ENCODE measurements at places on chromosomes 3 and 15.
A peak's percentile ranks its signal among the peaks of the same experiment; 100 is the strongest.

- no peak for DNase-seq
These were observed 3.0 kb downstream of the MFGE8 start for GRCh38 chr15:88909956-88910831.

DNA sequence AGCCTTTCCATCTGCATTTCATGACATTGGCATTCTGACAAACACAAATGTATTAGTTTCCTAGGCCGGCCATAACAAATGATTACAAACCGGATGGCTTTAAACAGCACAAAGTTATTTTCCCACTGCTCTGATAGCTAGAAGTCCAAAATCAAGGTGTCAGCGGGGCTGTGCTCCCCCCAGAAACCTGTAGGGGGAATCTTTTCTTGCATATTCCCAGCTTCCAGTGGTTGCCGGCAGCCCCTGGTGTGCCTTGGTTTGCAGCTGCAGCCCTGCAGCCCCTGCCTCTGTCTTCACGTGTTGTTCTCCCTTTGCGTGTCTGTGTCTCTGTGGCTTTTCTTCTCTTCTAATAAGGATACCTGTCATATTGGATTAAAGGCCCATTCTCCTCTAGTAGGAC lies 79.0 kb upstream of the CDV3 start:
- peak; percentile 60 for DNase-seq

DNA sequence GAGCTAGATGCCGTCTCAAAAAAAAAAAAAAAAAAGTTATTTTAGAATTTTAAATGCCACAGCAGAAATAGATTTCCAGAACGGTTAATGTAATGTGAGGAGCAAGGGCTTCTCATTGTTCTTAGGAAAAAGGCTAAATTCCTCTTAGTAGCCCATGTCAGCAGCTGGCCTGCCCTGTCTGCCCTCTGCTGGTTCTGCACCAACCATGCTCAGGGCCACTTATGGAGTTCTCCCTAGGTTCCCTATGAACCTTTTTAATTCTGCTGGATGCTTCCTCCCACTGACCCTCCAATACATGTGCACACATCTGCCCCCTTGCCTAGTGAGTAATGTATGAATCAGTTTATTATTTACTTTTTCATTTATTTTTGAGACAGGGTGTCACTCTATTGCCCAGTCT lies 32.2 kb upstream of the DPPA4 start:
- no peak for DNase-seq

- no peak for DNase-seq
These were observed 6.8 kb upstream of the SLC51B start for GRCh38 chr15:65038428-65038827.

- no peak for DNase-seq
These were observed 63.4 kb downstream of the RGMA start for GRCh38 chr15:93025625-93025982.

DNA sequence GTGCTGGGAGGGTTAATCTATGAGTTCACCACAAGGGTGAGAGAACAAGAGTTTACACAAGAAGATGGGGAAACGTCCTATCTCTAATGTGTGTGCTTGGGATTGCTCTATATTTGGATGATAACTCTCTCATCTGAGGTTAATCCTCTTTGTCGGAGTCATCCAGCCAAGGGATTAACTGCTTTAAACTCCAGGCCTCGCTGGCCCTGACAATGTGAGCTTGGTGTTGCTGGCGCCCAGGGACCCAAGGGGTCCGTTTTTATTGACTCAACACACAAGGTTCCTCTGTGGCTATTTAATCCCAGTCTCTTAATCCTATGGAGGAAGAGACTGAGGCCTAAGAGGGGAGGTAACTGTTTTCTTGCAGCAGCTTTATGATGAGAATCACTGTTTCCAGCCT lies 14.2 kb downstream of the SV2B start:
- DNase-seq: no peak

GRCh38 chr15:39426552-39427532 lies 154.0 kb upstream of the THBS1 start:
- no peak for DNase-seq

DNA sequence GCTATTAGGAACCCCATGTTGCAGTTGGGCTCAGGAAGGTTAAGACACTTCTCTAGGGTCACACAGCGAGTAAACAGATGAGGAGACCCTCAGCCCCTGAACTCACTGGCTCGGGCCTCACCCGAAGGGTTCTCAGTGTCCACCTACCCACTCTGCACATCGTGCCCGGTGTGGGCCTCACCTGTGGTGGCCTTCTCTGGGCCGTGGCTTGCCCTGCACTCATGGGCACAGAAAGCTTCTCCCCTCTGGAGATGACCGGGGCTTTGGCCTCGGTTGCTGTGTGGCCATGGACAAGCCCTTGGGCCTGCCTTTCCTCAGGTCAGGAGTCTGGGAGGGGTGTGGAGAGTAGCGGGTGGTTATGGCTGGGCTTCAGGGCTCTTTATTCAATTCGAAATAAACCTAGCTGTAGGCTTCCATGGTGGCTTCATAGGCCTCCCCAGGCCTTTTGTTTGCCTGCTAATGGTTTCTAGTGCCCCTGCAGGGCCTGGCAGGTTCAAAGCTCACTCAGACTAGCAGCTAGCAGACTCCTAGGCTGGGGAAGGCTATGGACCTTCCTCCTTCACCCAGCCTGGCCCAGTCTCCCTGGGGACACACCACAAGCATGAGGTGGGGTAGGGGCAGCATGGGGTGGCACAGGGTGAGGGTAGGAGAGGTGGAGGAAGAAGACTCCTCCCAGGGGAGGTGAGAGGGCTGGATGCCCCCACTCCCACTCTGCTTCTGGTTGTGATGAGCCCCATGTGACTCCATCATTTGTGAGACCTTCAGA lies 103.1 kb downstream of the LINGO1 start:
- no peak for DNase-seq

DNA sequence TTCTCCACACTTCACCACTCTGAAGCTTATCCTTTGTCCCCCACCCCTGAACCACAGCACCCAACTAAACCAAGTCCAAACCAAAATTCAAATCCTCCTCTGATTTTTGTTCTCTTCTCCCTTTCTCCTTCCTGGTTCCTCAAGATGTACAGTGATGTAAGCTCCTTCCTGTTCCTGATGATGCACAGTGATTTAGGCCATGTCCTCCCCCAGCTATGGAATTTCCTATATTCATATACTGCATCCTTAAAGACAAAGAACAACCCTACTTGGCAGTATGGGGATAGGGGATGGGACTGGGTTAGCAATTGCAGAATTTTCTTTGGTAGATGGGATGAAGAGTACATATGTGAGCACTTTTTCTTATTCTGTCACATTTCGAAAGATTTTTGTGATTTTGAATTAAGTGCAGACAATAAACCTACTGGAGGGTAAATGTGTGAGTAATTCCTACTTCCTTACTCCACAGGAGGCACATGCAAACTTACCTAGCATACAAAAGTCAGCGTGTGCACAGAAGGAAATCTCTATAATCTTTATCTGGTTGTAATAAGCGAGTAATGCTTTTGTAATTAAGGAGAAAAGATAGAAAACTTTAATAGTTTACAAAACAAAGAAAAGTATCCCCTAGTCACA lies 125.0 kb downstream of the ANO10 start:
- no peak for DNase-seq

GRCh38 chr15:25728816-25729215 lies 134.3 kb downstream of the ATP10A start:
- no peak for DNase-seq

GRCh38 chr15:69498987-69499386 lies 46.4 kb downstream of the RPLP1 start:
- DNase-seq: no peak

DNA sequence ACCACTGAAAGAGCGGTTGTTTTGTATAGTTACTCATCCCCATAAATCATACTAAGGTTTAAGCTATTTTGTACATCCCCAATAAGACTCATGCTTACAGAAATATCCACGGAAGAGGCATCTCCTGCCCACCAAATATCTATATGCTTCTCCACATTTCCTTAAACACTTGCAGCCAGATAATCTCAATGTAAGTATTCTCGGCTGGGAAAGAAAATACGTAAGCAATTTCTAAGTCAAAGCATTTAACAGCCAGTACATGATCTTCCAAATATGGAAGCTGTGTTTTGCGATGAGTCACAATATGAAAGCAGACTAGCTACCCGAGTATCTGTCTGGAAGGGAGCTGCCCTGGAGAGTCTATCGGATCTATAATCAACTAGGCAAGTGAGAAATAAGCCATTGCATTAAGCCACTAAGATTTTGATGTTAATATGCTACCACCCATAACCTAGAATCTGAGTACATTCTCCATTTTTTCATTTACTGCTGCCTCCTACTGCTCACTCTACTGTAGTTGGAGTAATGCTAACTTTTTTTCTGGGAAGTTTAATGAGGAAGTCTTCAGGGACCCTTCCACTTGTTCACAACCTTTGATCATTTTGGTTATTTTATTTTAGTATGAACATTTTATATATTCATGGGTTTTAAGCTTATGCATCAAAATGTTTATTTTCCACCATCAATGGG lies 26.9 kb upstream of the ZMAT3 start:
- DNase-seq: no peak

DNA sequence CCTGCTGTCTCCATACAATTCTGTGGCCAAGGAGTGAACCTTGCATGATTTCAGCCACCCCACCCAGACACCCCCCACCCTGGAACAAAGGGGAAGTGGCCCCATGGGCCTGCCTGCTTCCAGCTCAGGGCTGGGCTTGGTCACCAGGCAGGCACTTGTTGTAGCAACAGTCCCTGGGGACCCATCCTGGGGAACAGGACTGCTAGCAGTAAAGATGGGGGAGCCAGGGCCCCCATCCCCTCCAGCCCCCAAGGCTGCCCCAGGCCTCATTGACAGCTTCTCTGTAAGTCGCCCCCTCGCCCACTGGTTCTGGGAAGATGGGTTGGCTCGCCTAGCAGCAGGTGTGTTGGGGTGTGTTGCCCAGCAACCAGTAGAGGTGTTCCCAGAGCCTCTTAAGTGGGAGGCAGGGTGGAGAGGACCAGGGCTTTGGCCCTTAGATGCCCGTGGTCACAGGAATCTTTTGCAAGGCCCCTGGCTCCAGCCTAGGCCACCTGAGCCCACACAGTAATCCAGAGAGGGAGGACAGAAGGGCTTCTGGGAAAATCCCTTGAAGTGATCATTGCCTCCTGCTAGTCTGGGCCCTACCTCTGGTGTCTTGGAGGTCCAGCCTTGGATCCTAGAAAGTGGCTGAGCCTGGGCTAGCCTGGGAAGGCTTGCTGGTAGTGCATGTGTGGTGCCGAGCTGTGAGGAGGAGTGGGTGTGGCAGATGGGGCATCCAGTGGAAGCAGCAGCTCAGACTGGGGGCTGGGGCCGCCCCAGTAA lies 48.9 kb downstream of the CYP11A1 start:
- no peak for DNase-seq

DNA sequence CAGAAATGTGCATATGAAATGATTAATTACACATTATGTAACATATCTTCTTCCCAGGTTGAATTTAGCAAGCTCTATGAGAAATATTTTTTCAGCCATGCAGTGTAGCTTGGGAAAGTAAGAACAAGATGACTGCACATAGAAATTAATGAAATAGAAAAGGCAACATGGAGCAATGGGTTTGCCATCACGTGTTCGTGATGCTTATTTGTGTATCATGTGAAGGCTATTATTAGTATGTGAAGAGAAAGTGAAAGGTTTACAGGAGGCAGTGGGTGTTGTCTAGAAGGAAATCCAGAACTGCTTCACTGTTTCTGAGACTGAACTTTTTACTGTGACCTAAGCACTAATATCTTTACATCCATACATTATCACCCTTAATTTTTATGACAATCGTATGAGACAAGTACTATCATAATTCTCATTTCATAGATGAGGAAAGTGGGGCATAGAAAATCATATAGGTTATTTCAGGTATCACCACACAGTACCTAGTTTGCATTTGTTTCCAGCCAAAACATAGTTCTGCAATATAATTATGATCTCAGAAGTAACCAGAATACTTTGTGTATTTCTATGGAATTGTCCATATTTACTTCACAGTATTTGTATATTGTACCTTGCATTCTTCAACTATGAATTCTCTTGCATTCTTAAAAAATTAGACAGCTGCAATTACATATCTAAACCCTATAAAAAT lies 14.9 kb downstream of the SERPINI1 start:
- DNase-seq: no peak

DNA sequence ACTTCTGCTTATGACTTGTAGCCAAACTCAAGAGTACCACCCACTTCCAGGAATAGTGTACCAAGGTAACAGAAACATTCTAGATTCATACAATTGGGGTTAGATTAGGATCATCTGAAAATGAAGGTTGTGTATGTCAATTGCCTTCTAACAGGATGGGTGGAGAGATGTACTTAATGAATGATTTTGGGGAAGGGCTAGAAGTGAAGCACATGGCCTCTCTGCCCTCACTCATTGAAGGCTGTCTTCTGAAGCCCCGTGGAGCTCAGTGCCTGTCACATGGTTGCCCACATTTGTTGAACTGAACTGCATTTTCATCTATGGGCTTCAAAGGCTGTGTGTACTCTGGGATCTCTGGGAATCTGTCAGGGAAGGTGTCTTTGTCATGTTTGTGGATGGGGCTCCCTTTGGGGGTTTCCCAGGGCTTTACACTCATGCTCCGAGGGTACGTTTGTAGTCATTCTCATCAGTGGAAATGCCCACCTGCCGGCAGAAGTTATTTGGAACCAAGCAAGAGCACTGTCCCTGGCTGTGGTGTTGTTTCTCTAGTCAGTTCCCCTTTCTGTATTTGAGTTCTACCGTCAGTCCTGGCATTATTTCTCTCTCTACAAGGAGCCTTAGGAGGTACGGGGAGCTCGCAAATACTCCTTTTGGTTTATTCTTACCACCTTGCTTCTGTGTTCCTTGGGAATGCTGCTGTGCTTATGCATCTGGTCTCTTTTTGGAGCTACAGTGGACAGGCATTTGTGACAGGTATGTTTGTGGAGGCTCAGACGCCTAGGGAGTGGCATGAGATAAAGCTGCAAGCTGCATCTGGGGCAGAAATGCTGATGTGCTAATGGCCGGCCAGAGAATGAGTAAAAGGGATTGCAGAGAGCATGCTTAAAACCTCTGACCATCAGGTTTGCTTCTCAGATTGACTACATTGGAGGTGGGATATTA lies 22.4 kb downstream of the CD86 start:
- DNase-seq: no peak

DNA sequence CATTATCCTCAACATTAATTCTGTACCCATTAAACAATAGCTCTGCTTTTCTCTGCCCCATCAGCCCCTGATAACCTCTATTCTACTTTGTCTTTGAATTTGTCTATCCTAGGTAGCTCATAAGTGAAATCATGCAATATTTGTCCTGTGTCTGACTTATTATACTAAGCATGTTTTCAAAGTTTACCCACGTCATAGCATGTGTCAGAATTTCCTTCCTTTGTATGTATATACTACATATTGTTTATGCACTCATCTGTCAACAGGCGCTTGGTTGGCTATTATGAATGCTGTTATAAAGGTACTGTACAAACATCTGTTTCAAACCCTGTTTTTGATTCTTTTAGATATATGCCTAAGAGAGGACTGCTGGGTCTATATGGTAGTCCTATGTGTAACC lies 18.2 kb downstream of the CSNK1G1 start:
- DNase-seq: no peak

DNA sequence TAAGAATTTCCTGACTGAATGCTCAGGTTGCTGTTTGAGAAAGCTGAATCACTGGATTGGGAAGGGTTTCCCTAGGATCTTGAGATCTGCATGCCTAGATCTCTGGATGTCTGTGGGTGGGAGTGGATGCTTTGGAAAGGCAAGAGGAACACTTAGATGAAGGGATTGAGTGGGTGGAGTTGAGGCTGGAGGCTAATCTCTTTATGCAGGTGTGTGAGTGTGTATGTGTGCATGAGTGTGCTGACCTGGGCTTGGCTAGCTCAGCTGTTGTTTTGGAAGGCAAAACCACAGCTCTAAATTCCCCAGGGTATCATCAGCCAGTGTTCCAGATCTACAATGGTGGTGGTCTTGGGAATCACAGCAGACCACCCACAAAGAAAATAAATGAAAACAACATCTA lies 60.5 kb downstream of the CLDN1 start:
- no peak for DNase-seq
